ENCODE measurements at places on chromosomes 7 and 10.

- DNase-seq, result no peak
These were observed 56.6 kb downstream of the ELMO1 start for GRCh38 chr7:37391791-37392672.

DNA sequence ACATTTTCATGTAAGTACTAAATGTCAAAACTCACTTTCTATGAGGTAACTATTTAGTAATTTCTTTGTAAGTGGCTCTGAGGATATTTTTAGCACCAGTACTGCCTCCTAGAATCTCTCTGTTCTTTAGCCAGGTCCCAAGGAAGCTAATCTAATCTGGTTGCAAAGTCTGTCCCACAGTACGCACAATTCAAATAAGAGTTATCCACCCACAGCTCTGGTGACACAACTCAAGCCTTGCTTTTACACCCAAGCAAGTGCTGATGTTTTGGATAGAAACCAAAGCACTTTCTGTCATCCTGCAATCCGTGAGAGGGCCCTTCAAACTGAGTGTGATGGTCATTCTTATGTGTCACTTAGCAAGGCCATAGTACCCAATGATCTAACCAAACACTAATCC, 14.5 kb downstream of the GIMAP5 start:
- DNase-seq, result no peak

GRCh38 chr10:78758176-78758575, 310.6 kb upstream of the ZMIZ1 start:
- no peak for DNase-seq

- DNase-seq, result no peak
These were observed 184.4 kb upstream of the LYZL2 start for GRCh38 chr10:30813872-30814481.

DNA sequence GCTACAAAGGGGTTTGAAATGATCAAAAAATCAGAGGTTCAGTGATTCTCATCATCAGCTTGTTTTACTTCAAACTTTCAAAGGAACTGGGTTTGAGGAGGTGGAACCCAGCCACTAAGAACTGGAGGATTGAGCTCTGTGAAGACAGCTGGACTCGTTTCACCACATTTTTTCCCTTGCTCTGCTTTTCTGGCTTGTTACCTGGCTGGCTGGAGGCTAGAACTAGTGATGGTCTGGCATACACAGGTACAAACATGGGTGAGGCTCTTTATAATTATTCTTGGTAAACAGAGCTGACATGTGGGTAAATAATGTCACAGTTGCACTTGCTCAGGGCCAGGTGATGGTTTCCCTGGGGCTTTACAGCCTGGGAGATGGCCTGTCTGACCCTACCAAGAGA, 352.5 kb downstream of the FGFR2 start:
- no peak for DNase-seq

DNA sequence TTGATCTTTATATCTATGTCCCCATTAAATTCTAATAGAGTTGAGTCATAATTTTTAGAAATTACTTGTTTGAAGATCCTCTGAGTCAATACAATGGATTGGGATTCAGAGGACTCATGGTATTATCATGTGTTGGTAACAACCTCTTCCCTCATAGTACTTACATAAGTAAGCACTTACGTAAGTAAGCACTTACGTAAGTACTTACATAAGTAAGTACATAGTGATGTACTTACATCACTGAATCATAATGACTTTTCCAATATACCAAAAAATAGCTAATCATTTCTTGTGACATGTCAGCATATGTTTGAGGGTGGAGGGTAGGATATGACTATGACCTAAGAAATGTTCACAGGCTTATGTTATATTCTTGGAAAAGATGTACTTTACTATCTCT, 740.5 kb downstream of the SORCS1 start:
- DNase-seq, result no peak

- no peak for DNase-seq
These were observed 10.4 kb downstream of the CPA2 start for GRCh38 chr7:130276796-130277762.

- DNase-seq, result no peak
These were observed 68.1 kb upstream of the CAMK2B start for GRCh38 chr7:44393238-44394111.

DNA sequence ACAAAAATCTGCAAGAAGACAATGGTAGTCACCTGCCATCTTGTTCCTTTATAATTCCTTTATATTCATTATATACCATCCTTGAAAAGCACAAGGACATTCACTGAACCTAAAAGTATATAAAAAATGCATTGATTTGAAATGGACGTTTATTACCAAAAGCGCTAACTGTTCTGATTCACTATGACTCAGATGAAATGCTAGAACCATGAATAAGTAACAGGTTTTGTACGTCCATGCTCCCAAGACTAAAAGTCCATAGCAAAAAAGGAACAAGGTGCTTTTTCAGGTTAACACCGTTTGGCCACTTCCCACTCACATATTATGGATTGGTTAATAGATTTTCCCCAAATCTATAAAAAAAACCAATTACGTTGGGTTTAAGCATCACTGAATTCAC, 109.4 kb downstream of the PPP1R17 start:
- DNase-seq, result no peak

GRCh38 chr7:49479936-49480544, 293.4 kb upstream of the VWC2 start:
- no peak for DNase-seq

GRCh38 chr7:26705567-26705966, 158.8 kb downstream of the SKAP2 start:
- DNase-seq, result no peak

DNA sequence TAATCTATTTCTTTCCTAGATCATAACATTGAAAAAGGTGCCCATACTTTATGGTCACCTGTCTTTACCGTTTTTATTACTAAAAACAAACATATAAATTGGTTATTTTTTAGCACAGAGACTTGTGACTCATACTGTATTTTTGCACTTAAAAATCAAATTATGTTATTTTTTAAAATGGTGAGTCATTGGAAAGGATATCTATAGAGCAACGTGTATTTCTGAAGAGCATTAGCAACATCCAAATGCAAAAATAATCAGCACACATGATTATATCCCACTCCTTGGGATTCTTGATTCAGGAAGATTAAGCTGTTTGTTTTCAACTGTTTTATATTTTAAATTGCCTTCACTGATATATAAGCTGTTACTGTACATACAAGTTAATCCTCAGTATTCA, 40.7 kb upstream of the FMC1 start:
- no peak for DNase-seq

DNA sequence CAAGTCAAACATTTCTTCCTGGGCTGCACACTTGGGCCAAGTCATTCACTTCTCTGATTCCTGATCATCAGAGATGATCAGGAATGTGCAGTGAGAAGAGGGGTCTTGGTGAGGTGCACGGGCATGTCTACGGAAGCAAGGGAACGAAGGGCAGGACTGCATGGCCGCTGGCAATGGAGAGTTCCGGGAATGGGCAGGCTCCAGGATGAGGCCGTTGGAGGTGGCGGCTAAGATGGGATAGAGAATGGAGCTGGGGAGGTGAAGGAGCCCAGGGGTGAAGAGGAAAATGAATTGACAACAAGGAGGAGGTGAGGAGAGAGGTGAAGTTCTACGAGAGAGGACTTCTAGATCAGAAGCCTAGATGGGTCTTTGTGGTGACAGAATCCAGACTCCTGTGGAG, 260.0 kb downstream of the GRID1 start:
- DNase-seq, result no peak

DNA sequence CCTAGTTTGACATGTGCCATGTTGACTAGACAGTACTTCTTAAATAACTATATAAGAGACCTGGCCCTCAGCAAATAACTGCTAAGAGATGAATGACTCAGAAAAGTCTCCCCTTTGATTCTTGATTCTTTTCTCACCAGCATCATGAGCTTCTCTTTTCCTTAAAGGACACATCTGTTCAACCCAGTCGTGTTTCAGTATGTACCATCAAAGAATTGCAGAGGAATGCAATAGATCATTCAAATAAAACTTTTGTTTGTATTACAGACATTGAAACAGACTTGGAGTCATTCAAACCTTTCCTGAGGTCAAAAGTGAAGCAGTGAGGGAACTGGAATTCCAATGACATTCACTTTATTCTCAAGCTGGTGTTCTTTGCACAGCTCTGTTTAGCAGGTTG, 598.3 kb upstream of the GHITM start:
- no peak for DNase-seq

GRCh38 chr7:84122582-84123360, 71.8 kb downstream of the SEMA3A start:
- DNase-seq, result no peak

- no peak for DNase-seq
These were observed 343.9 kb upstream of the COBL start for GRCh38 chr7:51660516-51660915.

- no peak for DNase-seq
These were observed 1.4 kb downstream of the IDE start for GRCh38 chr10:92572362-92573090.

GRCh38 chr10:51297438-51297837, 223.2 kb downstream of the PRKG1 start:
- DNase-seq, result no peak

- DNase-seq, result peak; percentile 69
These were observed 295.9 kb upstream of the NFE2L3 start for GRCh38 chr7:25855854-25856782.

GRCh38 chr7:8356071-8356470, 77.3 kb upstream of the NXPH1 start:
- no peak for DNase-seq

DNA sequence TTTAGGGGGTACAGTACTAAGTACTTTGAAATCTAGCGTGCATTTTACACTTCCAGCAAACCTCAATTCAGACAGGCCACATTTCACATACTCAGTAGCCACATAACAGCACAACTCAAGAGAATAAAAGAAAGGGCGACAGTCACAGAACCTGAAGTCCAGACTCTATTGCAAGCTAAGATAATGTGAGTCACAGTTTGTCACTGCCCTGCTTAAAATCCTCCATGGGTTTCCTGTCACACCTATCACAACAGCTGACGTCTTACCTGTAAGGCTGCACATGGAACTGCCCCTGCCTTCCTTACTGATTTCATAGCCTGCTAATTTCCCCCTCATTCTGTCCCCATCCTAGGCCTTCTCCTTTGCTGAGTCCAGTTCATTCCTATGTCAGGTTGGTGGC, 16.1 kb upstream of the CDK14 start:
- no peak for DNase-seq

DNA sequence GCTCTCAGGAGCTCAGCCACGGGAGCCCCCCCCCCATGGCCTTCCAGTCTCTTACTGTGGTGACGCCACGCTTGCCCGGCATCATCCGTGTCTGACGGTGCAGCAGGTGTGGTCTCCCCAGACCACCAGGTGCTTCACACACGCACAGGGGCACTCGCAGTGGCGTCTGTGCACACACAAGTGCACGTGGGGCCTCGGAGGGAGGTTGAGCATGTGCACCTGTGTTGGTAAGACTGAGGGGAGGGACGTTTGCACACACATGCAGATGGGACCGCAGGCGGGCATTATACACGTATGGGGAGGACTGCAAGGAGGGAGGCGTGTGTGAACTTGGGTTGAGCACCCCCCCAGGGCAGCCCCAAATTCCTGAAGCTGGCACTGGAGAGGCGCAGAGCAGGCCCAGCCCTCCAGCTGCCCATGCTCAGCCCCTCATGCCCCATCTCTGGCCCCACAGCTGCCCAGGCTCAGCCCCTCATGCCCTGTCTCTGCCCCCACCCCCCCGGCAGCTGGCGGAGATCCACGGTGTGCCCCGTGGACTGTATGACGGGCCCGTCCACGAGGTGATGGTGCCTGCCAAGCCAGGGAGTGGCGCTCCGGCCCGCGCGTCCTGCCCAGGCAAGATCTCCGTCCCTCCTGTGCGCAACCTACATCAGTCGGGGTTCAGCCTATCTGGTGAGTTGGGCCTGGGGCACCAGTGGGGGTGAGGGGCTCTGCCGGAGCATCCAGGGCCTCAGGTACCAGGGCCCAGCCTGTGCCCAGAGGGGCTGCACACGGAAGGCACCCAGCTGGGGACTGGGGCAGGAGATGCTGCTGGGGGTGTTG, 16.7 kb downstream of the DPYSL4 start:
- no peak for DNase-seq

GRCh38 chr7:51644216-51644615, 327.6 kb upstream of the COBL start:
- no peak for DNase-seq

DNA sequence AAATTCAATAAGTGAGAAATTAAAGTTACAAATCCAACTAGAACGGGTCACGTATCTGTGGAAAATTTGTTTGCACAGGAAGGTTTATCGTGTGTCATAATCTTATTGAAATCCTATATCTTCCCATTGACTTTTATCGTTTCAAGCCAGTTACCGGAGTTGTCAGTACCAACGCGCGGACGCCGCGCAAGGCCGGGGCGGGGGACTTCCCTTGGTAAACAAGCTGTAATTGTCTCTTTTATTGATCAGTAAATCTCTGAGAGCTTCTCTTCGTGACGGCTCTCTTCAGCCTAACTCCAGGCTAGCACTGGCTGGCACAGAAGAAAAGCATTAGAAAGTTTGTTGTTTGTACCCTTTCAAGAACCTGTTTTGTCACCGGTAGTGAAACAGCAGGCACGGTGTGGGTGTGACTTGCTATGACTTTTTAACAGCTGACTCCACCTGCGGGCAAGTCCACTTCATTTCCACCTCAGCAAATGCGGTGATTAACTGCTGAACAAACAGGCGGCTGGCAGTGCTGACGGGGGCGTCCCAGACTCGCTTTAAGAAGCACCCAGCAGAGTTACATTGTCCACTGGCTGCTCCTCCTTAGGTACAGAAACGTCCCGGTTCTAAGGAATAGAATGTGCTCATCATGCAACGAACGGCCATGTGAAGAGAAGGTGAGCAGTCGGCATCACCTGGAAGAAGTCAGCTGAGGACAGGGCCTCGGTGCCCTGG, 215.8 kb downstream of the MAD1L1 start:
- no peak for DNase-seq

GRCh38 chr10:49602380-49603023, 7.6 kb upstream of the SLC18A3 start:
- no peak for DNase-seq

DNA sequence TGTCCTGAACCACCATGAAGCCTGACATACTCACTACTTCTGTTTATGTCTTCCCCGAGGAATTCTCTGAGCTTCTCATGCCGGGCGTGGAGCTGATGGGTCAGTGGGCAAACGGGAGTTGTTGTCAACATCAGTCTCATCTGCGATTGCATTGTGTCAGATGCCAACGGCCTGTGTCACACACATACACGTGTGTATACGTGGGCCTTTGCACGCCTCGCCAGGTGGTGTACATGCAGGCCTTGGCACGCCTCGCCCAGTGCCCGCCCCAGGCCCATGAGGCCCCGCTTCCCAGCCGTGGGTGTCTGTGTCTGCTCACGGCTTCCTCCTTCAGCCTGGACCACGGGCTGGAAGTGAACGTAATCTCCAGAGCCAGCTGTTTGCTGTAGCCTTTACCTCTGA, 7.5 kb upstream of the CSGALNACT2 start:
- no peak for DNase-seq

DNA sequence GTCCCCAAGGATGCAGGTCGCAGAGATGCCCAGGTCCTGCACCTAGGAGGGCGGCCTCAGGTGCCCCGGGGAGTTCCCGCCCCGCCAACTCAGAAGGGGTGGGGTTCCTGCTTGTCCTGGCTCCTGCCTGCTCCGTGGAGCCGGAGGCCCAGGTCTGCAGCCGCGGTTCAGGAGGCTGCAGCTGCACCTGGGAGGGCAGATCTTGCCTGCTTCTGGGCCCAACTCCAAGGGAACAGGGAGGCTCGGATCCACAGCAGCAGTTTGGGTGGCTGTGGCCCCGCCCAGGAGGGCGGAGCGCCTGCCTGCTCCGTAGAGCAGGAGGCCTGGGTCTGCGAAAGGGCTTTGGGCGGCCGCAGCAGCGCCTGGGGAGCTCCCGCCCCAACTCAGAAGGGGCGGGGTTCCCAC, 108.2 kb upstream of the EGR2 start:
- DNase-seq, result peak; percentile 11

GRCh38 chr7:66170309-66171231, 34.6 kb upstream of the TPST1 start:
- DNase-seq, result no peak

GRCh38 chr7:121480566-121481335, 84.6 kb upstream of the FAM3C start:
- DNase-seq, result no peak
